ENCODE measurements at places on chromosomes 2 and 18.

DNA sequence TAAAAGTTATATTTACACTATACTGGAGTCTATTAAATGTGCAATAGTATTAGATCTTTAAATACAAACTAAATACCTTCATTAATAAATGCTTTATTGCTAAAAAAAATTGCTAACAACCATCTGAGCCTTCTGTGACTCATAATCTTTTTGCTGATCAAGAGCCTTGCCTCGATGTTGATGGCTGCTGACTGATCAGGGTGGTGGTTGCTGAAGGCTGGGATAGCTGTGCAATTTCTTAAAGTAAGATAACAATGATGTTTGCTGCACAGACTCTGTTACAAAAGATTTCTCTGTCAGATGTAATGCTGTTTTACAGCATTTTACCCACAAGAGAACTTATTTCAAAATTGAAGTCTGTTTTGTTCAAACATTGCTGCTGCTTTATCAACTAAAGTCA, 421.4 kb upstream of the CYRIA start:
- no peak for DNase-seq

DNA sequence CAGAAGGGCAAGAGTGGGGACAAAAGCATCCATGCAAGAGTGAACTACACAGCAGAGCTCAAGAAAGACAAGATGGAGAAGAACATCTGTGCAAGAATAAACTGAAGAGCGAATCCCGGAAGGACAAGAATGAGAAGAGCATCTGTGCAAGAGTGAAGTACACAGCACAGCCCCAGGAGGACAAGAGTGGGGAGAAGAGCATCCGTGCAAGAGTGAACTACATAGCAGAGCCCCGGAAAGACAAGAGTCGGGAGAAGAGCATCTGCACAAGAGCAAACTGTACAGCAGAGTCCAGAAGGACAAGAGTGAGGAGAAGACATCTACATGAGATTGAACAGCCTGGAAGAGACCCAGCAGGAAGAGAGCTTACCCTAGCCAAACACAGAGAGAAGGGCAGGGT, 284.6 kb downstream of the PIEZO2 start:
- no peak for DNase-seq

GRCh38 chr2:102518170-102518569, 45.1 kb downstream of the SLC9A4 start:
- DNase-seq: no peak

DNA sequence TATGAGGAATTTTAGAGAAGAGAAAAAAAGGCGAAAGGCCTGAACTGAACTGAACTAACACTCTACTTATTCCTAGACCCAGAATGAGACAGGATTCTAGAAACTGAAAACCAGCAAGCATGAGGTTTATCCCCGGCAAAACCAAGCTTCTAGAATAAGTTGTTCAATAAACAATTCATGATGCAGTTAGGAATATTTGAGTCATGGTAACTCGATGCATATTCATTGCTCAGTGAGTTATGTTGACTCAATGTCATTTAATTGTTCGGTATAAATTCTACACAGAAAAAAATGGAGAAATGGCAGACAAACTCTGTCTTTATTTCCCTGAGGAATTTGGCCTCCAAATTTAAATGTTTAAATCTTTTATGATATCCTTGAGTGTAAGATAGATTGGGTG, 321.5 kb downstream of the SATB2 start:
- DNase-seq: no peak

DNA sequence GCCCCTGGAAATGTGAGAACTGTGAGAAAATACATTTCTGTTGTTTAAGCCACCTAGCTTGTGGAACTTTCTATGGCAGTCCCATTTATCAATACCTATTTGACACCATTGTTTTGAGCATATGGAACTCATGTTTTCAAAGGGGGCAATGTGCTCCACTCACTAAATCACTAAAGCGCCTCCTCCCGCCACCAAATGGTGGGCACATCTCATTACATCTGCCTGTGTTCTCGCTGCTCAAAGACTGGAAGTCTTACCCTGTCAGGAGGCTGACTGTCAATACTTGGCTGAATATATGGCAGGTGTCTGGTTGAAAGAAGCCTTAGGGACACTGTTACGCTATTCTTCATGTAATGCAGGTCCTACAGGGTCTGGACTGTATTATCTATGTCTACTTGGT, 767.7 kb downstream of the TSN start:
- DNase-seq: no peak

- DNase-seq: no peak
These were observed 403.2 kb downstream of the THSD7B start for GRCh38 chr2:137168552-137168951.

DNA sequence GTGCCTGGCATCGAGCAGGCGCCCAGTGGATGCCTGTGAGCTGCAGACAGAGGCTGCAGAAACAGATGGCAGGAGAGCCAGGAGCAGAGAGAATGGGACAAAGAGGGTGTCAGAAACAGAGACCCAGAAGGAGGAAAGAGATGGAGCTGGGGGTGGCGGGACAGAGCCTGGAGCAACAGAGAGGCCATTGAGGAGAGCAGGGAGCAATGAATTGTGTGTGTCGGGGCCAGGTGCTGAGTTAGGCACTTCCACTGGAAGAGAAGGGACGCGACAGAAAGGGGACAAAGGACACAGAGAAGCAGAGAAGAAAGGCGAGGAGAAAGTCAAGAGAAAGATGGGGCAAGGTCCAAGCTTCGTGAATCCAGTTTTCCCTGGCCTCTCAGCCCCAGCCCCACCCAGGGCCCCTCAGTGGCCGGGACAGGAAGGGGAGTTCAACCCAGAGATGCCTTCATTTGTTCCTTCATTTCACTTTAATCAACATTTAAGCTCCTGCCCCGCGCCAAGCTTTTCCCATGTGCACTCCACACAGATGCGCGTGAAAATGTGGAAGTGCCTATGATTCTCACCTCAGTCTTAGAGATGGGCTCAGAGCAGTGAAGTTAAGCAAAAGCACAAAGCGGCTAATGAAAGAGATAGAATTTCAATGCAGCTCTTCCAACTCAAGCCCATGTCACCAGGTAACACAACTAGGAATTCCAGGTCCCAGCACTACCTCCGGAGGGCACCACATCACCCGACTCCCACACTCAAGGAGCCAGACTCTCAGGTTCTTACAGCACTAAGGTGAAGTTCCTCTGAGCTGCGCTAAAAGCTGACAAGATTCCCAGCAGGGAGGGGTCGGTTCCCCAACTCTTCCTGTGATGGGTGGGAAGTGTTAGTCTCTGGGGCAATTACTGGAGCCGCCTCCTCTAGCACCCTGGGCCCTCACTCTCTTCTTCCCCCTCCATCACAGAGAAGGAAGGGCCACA, 55.1 kb downstream of the TNS1 start:
- DNase-seq: no peak

DNA sequence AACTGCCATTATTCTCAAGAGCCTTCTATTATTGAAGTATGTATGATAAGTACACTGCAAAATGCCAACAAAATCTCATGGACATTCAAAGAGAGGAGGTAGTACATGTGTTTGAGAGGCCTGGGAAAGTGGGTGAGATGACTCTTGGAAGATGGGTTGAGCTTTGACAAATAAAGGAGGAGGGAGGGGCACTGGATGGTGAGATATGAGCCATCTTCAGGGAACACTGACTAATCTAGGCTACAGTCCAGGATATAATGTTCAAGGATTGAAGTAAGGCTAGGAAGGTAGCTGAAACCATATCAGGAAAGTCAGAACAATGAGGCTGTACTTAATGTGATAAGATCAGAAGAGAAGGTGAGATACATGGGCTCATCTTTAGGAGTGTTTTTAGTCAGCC, 559.7 kb downstream of the ZEB2 start:
- DNase-seq: no peak

DNA sequence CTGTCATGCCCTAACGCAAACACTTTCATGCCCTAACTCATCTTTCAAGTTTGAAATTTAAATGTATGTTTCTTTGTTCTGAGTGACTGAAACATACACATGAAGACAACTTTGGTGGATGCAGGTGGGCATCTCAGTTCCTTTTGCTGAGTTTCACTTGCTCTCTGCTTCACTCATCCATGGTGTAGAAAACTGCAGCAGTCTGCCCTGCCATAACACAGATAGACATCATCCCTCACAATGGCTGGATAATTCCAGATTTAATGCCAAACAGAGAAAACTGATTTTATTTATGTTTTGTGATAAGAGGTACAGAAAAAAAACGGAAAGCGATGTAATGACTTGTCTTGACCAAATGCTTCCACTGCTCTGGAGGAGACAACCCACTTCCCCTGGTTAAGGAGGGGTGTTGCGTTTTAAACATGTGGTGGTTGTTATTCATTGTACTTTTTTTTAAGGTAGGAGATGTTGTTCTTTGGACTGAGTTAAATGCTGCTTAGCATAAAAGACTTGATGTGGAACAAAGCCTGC, 70.4 kb downstream of the RHBDD1 start:
- DNase-seq: no peak

DNA sequence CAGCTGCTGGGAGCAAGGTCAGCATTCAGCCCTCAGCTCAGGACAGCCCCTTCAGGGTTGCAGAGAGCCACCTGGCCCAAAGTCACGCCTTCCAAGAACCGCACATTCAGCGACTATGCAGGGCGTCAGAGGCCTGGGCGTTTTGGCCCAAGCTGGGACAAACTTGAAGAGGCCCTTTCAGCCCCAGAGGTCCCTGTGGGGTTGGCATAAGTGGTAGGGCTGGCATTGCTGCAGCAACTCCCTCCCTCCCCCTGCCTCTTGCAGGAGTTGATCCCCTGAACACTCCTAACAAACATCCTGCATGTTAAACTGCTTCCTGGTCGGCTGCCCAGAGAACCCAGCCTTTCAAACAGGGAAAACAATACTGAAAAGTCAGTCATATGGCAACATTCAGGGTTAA, 192.9 kb upstream of the SMAD2 start:
- DNase-seq: no peak

DNA sequence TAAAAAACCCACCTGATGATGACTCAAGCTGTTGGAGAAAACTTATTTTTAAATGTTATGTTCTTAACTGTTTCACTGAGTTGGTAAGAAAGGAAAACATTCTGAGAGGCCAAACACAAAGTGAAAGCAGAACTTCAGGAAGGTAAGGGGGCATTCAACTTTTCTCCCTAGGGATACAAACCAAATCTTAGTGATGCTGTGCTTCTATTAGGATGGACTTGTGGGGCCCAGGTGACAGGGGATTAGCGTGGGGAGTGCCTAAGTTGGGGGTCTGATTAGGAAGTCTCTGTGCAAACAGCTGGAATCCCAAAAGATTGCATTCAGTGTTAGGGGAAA, 18.5 kb downstream of the PDCL3 start:
- DNase-seq: no peak

DNA sequence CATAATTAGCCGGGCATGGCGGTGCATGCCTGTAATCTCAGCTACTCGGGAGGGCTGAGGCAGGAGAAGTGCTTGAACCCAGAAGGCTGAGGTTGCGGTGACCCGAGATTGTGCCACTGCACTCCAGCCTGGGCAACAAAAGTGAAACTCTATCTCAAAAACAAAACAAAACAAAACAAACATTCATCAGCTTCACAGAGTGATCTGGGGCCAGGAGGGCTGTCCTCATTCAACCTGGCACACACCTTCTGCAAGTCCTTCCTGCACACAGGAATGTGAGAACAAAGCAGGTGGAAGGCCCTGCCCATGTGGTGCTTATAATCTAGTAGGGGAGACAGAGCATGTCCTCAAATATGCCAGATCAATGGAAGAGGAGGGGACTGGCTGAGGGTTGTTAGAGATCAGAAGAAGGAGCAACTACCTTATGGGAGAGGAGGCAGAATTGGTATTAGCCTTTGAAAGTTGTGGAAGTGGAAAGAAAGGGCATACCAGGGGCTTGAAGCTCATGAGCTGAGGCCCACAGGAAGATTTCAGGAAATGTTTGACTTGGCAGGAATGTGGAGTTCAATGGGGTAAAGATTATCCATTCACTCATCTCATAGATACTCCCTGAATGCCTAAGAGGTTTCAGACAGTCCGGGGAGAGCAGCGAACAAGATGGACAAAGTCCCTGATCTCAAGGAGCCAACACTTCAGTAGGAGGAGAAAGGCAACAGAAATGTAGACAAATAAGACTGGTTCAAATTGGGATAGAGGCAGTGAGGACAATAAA, 155.3 kb upstream of the SIX3 start:
- no peak for DNase-seq
